Neuronal stem cell (in vitro differentiated cells): ENCODE measurements at places on chromosomes 2 and 18.

DNA sequence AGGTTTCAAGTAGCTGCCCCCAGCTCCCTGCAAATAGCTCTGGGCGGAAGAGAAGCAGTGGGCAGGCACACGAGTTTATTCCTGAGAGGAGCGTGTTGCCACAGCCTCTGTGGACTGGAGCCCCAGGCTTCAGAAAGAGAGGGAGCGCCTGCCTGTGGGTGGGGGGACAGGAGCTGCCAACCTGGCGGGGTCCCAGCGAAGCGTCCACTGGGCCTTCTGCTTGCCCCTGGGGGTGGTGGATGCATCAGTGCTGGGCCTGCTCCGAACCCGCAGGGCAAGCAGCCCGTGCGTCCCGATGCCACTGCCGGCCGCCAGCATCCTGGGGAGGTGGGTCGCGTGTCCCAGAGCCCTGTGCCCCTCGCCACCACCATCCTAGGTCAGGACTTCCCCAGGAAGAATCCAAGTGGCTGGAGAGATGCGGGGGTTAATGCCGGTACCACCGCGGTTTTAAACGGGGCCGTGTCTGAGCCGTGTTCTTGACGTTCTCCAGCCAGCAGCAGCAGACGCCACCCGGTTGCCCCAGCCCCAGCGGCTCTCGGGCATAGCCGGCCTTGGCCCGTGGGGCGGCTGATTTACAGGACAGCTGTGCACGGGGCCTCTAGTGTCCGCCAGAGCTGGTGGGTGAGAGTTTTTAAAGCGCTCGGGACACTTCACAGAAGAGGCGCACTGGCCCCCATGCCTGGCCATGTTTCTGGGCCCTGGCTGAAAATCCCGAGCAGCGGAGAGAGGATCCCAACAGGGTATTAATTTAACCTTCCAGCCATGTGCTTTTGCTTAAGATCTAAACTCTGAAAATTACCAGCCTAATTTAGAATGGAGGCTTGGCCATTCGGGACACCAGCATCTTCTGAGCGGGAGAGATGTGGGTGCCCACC lies 84.7 kb downstream of the NFATC1 start:
- no peak for DNase-seq

- DNase-seq: no peak
Measured at GRCh38 chr2:47662552-47662951, 120.4 kb upstream of the MSH6 start.

DNA sequence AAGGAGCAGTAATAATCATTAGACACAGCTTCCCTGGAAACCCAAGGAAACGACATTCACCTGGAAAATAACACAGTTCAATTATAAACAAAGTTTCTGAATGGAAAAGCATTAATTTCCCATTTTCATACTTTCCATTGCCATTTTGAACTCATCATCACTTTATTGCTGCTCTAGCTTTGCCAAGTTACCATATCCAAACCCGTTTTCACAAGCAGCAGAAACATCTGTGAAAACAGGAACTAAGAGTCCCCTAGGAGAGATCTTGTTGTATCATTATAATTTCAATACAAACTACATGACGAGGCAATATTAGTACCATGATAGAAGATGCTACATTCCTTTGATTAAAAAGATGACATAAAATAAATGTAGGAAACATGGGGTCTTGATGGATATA lies 597.0 kb upstream of the NRXN1 start:
- DNase-seq: no peak

GRCh38 chr2:88171966-88172365 lies 1.8 kb downstream of the THNSL2 start:
- DNase-seq: no peak

- no peak for DNase-seq
Measured at GRCh38 chr2:161078211-161078539, 82.1 kb upstream of the TANK start.

DNA sequence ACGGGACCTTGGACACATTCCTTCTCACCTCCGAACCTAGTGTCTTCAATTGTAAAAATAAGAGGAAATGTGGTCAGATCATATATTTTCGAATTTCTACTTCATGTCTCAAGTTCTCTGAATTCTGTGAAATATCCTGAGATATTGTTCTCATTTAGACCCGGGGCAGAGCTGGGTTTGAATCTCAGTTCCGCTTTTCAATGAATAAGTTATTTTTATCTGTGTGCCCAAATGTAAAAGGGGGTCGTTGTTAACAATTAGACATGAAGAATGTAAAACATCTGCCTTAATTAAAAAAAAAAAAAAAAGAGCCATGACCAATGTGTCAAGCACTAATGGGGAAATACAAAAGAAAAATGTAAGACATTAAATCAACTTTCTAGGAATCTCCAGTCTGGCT lies 48.9 kb upstream of the BCL11A start:
- no peak for DNase-seq

- DNase-seq: no peak
Measured at GRCh38 chr18:37424507-37424906, 141.1 kb downstream of the CELF4 start.

GRCh38 chr2:60465736-60466135 lies 87.7 kb downstream of the BCL11A start:
- no peak for DNase-seq

GRCh38 chr18:75218065-75218923 lies 7.7 kb downstream of the TSHZ1 start:
- DNase-seq: no peak

DNA sequence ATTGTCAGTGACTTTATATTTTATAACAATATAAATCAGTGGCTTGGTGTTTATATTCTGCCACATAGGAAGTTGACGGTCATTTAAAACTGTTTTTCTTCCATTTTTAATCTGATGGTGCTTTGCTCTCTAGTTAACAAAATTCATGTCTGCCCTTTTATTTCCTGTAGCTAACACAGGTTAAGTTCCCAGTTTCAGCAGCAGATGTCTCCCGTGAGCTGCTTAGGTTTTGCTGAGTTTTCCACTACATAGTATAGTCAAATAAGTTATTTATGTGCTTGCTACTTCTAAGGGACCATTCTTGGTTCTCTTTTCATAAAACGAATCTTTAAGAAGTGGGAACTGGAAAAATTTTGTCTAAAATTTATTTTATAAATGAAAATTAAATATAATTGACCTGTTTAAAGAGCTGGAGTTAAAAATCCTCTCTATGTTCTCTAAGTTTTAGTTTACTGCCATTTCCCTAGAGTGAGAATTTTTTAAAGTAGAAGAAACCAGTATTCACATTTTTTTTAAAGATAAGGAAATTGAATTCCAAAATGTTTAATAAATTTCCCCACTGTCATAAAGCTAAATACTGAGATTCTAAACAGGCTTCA lies 20.6 kb downstream of the HTR2B start:
- DNase-seq: peak; percentile 39

DNA sequence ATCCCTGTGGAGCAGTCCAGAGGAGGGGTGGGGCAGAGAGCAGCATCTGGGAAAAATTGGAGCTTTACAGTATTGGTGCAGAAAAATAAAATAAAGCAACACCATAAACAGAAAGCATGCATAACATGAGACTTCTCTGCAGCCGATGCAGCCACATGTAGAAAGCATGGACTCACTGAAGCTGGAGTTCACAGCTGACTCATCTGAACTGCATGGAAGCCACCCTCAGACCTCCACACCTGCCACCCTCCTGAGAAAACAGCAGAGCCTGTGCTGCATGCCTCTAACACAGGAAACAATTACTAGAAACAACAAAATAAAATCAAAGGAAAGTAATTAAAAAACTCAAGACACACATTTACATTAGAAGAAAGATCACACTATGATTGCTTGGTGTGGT lies 169.4 kb upstream of the ALKAL2 start:
- DNase-seq: no peak

GRCh38 chr2:56102866-56103265 lies 80.9 kb upstream of the CCDC85A start:
- DNase-seq: no peak

DNA sequence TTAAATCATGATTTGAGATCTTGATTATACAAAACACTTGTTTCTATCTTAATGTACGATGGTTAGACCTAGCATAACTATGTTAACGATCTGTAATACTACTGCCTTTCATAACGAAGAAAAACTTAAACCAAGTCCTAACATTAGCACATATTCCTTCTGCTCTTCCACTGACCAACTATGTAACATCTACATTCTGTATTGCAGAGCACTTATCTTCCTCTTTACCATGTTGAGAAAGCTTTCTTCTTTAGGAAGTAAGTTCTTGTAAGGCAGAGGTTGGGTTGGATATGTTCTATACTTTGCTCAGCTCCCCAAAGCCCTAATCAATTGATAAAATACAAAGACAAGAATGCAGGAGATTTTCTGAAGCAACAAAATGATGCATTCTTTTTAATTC lies 7.9 kb upstream of the ZNF407 start:
- no peak for DNase-seq

GRCh38 chr2:233209117-233209532 lies 42.3 kb upstream of the ATG16L1 start:
- no peak for DNase-seq

- DNase-seq: no peak
Measured at GRCh38 chr18:23671564-23671963, 8.9 kb upstream of the ANKRD29 start.

DNA sequence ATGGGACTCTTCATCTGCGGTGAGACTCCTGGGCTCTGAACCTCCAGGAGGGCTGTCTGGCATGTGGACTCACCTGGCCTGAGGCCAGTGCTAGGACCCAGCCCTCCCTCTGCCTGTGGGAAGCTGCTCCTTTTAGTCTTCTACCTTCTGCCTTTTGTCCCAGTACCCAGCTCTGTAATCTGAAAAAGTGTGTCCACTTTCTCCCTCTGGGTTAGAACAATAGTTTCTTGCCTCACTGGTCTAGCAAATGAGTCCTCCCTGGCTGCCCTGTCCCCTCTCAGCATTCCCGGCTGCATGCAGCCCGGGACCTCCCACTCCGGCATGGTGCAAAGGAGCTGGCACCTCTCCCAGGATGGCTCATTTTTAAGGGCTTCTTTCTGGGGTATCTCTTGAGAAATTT lies 25.9 kb downstream of the GKN2 start:
- no peak for DNase-seq

DNA sequence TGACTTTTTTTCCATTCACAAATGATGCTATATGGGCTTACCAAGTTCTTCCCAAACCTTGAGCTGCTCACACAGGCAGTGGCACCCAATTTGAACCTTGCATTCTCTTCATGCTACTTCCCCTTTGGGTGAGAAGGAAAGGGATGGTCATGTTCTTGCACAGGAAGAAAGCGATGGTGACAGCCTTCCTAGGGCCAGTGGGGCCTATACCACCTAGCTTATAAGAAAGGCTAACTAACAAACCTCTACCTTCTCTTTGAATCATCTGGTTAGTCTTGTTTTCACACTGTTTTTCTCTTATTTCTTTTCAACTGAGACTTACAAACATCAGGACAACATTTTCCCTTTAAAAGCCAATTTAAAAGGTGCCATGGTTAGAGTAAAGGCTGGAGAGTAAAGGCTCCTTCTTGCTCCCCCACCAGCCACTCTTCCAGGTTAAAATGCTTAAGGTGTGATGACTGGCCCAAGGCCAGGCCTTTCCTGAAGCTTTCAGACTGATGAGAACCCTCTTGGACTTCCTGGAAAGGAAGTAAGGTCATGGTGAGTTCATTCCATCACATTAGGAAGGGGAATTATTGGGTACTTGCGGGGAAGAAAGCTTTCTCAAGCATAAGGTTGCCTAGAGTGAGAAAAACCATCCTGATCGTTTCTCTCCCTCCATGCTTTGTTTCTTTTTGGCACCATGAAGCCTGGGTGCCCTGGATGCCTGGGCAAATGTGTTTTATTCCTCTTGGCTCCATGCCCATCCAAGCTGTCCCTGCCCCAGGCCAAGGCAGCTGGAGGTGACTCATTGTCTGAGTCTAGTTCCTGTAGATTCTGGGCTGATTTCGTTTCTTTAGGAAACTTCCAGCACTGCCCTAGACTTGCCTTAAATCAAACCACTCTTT lies 41.4 kb upstream of the ITGB6 start:
- DNase-seq: no peak

- no peak for DNase-seq
Measured at GRCh38 chr2:200728630-200729029, 83.1 kb upstream of the BZW1 start.

- no peak for DNase-seq
Measured at GRCh38 chr2:5700551-5700950, 8.4 kb downstream of the SOX11 start.

DNA sequence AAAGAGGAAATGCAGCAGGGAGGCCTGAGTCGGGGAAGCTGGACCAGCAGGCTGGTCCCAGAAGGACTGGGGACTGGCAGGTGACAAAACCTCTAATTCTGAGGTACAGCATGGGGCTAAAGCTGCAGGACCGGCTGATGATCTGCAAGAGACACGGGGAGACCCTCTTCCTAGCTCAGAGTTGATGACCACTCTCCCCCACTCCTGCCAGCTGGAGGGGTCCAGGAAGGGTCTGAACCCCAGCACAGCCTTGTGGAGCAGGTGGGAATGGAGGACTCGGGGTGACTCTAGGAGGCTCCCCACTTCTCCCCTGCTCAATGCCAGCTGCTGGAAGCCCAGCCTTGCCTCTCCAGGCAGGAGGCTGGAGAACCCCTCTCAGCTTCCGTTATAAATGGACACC lies 67.7 kb downstream of the TWIST2 start:
- no peak for DNase-seq

- no peak for DNase-seq
Measured at GRCh38 chr2:145000376-145000775, 480.5 kb upstream of the ZEB2 start.

DNA sequence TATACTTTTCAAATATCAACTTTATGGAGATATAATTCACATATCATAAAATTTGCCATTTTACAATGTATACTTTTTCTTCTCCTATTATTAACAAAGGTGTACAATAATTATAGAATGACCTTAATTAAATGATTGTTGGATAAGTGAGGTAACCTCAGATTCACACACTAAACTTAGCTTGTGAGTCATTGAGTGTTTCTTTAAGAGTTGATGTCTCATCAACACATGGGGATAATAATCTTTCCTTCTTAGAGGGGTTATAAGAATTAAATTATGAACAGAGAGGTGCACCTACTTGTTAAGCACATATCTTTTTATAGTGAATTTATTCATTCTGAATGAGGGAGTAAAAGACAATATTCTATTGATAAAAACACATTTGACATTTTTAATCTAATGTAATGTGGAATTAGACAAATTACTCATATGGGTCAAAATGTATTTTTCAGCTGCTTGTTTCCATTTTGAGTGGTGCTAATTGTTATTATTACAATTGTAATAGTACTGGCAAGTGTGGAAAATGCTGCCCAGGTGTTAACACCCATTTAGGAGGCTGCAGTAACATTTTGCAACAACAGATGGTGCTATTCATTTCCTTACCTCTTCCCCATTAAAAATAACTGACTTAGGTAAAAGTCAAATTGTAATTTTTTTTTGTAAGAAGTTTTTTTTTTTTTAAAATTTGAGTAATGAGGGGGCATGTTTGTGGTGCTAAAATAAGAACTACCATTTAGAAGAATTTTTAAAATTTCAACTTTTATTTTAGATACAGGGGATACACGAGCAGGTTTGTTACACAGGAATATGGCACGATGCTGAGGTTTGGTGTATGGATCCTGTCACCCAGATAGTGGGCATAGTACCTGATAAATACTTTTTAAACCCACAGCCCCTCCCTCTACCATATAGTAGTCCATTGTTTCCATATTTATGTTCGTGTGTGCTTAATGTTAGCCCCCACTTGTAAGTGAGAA lies 32.1 kb upstream of the DYNAP start:
- no peak for DNase-seq
